ENCODE measurements at places on chromosomes 12 and 14.

GRCh38 chr12:6392504-6392903, 8.5 kb downstream of the LTBR start:
- no peak for DNase-seq

DNA sequence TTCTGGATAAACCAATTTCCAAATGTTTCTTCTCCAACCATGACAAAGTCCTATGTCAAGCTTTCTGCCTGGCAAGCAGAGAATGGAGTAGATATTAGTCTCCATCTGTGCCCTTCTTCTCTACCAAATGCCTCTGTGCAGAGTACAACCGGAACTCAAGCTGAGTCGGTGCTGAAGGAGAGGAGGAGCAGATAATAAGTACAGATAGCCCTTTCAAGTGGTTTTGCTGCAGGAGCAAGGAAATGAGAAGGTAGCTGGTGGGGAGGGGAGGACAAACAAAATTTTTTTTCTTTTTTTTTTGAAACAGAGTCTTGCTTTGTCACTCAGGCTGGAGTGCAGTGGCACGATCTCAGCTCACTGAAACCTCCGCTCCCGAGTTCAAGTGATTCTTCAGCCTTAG, 14.2 kb upstream of the HELB start:
- no peak for DNase-seq

DNA sequence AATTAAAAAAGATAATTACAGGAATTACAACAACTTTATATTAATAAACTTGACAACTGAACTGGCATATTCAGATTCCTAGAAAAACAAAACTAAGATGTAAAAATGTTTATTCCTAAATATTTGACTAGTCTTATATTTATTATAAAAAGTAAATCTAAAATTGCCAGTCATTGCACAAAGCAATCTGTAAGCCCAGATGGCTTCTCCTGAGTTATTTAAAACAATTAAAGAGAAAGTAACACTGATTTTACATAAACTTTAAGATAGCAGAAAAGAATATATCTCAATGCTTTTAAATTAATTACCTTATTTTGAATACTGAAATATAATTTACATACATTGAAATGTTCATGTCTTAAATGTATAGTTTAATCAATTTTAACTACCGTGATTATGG, 434.1 kb upstream of the RPL10L start:
- no peak for DNase-seq

- no peak for DNase-seq
These were observed 19.8 kb downstream of the INSM2 start for GRCh38 chr14:35553808-35554207.

All from dorsolateral prefrontal cortex (tissue), 122 donors.